Left ventricle myocardium superior (tissue), 1 donor: ENCODE measurements at places on chromosomes 6 and 20.

DNA sequence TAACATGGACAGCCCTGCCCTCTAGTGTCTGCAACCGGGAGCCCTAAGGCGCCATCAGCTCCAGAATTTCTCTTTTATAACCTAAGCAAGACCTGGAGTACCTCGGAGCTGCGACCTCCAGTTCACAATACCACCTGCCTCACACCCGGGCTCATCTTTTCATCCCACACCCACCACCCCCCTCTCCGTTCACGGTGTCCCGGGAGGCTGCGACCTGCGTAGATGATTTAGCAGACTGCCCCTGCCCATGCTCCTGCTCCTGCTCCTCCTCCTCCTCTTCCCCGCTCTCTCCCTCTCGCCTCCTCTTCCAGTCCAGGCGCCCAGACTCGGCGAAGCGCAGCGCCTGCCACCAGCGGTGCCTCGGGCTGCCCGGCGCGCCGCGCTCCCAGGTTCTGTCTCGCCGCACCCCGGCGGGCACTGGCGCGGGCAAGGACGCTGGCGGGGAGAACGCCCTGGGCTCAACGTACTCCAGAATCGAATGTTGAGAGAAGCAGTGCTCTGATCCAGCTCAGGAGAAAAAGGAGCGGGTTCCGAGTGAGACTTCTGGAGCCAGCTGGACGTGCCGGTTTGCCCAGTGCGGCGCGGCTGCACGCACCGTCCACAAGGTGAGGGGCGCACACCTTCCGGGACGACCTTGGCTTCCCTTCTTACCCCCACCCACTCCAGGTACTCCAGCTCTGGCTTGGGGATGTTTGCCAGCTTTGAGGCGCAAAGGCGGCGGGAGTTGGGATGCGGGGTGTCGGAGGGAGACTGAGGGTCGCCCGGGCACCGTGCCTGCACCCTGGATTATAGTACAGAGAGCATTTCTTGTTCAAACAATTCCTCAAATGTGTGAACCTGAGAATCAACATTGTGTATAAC lies at the start of gene HTR1E:
Gene HTR1E, plus strand, starts transcription at position 310 of the 861 bp plus-strand sequence. CDS start 77,807 bp downstream, outside the sequence.
- no peak for DNase-seq

DNA sequence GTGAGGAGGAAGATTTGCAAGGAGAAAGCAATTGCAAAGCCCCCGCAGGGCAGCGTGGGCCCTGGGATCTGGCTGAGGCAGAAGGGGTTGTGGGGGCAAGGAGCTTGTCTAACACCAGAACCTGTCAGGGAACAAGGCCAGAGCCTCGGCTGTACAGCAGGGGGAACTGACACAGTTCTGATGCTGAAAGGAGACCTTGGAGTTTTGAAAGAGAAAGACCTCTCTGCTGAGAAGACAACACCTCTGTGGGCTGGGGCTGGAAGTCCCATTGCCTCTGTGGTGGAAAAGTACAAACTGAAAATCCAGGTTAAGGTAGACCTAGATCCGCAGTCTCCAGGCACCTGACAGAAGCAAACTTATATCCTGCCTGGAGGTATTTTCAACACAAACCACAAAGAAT lies 86.9 kb upstream of the CST7 start:
- no peak for DNase-seq

- no peak for DNase-seq
Measured at GRCh38 chr6:131000544-131000943, 62.5 kb downstream of the EPB41L2 start.

DNA sequence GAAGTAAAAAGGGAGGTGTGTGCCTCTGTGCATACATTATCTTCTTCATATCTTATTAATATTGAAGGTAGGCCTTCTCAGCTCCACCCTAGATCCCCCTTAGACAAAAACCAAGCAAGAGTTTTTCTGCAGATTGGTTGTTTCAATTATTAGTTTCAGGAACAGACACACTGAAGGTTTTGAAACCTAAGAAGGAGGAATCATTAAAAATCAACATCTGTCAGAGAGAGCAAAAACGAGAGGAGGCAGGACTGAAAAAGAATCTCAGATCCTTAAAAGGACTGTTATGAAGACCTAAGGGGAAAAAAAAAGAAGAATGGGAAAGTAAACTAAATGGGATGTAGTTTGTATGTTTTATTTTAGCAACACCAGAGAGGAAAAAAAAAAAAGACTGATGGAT lies 560.8 kb upstream of the JAG1 start:
- no peak for DNase-seq

- no peak for DNase-seq
Measured at GRCh38 chr6:28648035-28648877, 122.6 kb downstream of the GPX5 start.

- no peak for DNase-seq
Measured at GRCh38 chr6:80173411-80173810, 66.9 kb downstream of the BCKDHB start.

- DNase-seq: no peak
Measured at GRCh38 chr6:46925563-46926253, 4.0 kb upstream of the ADGRF5 start.

- DNase-seq: no peak
Measured at GRCh38 chr6:89938014-89938413, 43.7 kb downstream of the GJA10 start.

- DNase-seq: peak; percentile 40
Measured at GRCh38 chr6:10886691-10887502, at the start of gene SYCP2L. SYCP2L (plus strand) TSS chr6:10887052; CDS start chr6:10887127, 75 bp downstream.

- DNase-seq: no peak
Measured at GRCh38 chr20:50099565-50099991, 13.4 kb downstream of the UBE2V1 start.

GRCh38 chr20:8930726-8931125 lies 138.2 kb upstream of the PLCB4 start:
- DNase-seq: no peak

DNA sequence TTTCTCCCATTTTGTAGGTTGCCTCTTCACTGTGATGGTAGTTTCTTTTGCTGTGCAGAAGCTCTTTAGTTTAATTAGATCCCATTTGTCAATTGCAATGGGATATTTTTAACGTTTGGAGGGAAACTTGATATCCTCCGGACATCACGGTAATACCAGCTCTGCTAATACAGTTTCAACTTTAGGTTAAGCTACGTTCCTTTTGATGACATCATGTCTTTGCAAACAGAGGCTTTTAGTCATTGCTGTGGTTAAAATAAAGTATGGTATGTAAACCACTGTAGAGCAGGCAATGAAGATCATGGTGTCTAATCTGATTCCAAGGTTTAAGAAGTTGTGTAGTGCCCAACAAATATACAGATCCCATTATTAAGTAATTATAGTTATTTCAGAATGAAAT lies 168.0 kb upstream of the CHD6 start:
- DNase-seq: no peak

DNA sequence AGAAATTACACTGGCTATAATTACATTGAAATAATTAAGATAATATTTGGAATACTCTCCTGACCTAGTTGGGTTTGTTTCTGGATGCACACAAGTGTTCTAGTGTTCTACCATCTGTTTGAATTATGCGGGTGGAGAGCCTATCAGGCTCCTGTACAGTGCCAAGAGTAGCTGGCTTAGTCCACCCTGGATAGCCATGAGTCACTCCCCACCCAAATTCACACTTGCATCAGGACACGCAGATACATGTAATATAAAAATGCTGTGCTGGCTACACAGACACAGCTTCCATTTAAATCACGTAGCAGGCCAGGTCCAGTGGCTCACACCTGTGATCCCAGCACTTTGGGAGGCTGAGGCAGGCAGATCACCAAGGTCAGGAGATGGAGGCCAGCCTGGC lies 686.2 kb upstream of the SLC35B3 start:
- DNase-seq: no peak

DNA sequence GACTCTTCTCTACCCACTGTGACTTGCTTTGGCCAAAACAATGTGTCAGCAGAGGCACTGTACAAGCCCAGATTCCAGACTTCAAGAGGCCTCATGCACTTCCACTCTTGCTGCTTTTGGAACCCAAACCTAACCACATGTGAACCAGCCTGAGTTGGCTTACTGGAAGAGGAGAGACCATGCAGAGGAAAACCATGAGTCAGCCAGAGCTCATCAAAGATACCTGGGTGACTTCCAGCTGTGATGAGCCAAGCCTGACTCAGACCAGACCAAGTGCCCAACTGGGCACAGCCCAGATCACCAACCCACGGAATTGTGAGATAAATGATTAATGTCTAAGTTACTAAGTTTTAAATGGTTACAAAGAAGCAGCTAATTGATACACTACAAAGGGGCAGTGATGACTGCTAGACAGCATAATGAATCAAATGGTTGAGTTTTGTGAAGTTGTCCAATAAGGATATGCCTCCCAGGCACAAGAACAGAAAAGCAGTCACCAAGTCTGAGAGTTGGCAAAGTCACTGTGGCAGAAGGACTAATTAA lies 16.2 kb upstream of the BEND6 start:
- no peak for DNase-seq

GRCh38 chr6:27091661-27092315 lies 155.7 kb upstream of the PRSS16 start:
- DNase-seq: no peak

GRCh38 chr20:51505566-51505965 lies 37.0 kb downstream of the NFATC2 start:
- DNase-seq: no peak

DNA sequence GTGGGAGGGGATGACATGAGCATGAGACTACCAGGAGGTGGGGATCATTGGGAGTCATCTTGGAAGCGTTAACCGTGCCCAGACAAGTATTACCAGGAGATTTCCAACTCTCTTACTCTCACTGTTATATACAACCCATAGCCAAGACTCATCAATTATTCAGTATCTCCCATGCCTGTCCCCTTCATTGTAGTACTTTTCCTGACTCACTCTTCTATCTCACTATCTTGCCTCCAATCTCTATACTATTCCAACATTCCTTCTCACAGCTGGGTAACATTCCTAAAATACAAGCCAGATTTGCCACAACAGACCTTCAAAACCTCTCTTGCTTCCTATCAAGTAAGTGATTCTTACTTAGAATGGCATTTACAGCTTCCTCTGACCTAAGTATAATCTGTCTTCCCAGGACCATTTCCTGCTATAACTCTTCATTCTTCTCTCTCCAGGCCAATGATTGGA lies 226.3 kb upstream of the SMLR1 start:
- DNase-seq: no peak

- DNase-seq: no peak
Measured at GRCh38 chr6:43070028-43070632, 6.0 kb upstream of the PTK7 start.
